ENCODE measurements at places on chromosomes 5 and 9. TPM values are rescaled to one million over a fixed set of nuclear protein-coding genes. Genes with fewer than 3 reads are reported as not detected.
A peak's percentile ranks its signal among the peaks of the same experiment; 100 is the strongest.

- no peaks in the 10 kb centered on the region for H3K27me3 ChIP-seq
- H3K4me1 ChIP-seq: peaks cover 6% of the 10 kb centered on the region
- H3K36me3 ChIP-seq: no peaks in the 10 kb centered on the region
- peak overlapping the region; percentile 81 for H3K27ac ChIP-seq
Observed at GRCh38 chr9:126327714-126328185, 1.1 kb downstream of the MVB12B start.

Gene PRDM9
- total RNA-seq: not detected

DNA sequence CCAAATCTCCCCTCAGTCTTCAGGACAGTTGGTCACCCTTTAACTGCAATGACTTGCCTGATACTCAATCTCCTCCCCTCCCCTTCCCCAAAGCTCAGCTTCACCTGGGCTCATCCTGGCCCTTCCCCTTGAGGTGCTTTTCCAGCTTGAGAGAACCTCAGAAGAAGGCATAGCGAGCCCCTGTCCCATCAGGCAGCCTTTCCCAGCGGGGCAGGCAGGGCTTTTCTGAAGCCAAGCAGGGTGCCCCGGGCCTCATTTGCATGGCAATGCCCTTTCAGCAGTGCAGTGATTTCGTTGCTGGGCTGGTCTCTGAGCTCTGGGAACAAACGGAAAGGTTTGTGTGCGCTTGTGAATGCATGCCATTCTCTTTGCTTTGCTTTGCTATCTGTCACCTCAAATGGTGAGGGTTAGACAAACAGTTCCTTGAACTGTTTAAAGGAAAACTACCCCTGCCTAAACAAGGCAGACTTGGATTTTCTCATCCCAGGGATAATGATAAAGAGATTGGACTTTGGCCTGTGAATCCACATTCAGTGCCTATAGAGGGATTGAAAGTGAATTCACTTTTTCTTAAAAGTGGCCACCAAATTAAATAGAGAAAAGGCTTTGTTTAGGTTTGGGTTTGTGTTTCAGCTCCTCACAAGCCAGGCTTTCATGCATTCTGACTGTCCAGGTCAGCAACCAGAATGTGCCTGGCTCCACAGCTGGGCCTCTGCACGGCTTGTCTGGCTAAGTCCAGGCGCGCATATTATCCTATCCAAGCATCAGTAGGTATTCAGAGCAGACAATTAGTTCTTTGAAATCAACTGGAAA, 165.3 kb downstream of the ZNF608 start:
- DNase-seq: no peak
- H3K36me3 ChIP-seq: no peaks in the 10 kb centered on the region
- no peak overlapping the region for H3K4me3 ChIP-seq
- H3K27ac ChIP-seq: no peak overlapping the region

GRCh38 chr5:116371431-116371830, 203.2 kb downstream of the SEMA6A start:
- H3K36me3 ChIP-seq: no peaks in the 10 kb centered on the region
- no peak overlapping the region for H3K4me3 ChIP-seq
- H3K27ac ChIP-seq: peak overlapping the region; percentile 76

DNA sequence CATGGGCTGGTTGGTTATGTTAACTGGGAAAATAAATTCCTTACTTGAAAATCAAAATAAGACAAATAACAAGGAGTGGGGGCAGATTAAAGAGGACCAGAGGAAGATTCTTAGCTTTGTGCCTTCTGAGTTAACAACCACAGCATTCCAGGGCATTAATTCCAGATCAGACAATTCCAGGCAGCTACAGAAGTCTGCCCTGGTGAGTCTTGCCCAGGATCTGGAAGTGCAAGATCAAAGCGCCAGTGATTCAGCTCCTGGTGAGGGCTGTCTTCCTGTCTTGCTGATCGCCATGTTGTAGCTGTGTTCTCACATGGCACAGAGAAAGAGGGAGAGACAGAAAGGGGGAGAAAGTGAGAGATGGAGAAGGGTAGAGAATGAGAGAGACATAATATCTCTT, 65.6 kb downstream of the ANXA2R start:
- H3K4me1 ChIP-seq: no peaks in the 10 kb centered on the region
- H3K36me3 ChIP-seq: no peaks in the 10 kb centered on the region

Gene HMGCR
- 109 TPM for total RNA-seq

DNA sequence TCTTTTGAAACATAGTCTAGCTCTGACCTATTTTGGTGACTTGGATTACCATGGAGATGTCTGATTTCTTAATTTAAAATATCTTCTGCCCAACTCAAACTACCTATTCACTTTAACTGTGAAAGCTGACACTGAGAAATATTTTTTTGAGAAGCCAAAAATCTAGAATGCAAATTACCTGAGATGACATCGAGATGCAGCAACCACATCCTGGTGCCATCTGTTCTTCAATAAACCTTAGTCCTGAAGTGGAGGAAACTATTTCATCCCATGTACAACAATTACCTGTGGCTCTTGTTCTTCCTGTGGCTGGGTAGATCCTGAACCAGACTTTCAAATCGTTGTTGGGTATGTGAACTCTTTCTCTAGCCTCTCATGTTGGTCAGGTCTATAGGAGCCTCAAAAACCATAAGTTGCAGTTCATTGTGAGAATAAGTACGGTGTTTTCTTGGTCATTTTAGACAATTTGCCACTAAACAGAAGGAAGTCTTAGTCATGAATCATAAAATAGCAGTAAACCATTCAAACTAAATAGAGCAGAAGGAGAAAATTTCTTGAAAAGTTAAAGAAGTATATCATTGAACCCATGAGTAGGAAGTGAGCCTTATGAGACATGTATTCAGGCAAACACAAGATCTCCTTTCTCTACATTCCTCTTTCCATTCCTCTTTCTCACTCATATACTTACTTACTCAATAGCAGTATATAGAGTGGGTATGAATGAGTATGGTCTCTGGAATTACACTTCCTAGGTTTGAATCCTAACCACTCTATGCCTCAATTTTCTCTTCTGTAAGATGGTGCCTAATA, 176.0 kb downstream of the HMHB1 start:
- H3K27me3 ChIP-seq: no peaks in the 10 kb centered on the region
- no peaks in the 10 kb centered on the region for H3K4me1 ChIP-seq
- no peaks in the 10 kb centered on the region for H3K36me3 ChIP-seq
- DNase-seq: no peak
- H3K4me3 ChIP-seq: no peak overlapping the region
- no peak overlapping the region for H3K27ac ChIP-seq

- no peak overlapping the region for H3K4me3 ChIP-seq
- H3K4me1 ChIP-seq: no peaks in the 10 kb centered on the region
- H3K27ac ChIP-seq: no peak overlapping the region
- H3K27me3 ChIP-seq: no peaks in the 10 kb centered on the region
Observed at GRCh38 chr9:130396581-130396980, 48.2 kb upstream of the ASS1 start.

Gene SLC34A1
- total RNA-seq: 0.31 TPM

- H3K27me3 ChIP-seq: peaks cover 31% of the 10 kb centered on the region
- H3K27ac ChIP-seq: no peak overlapping the region
- no peaks in the 10 kb centered on the region for H3K36me3 ChIP-seq
- peaks cover 26% of the 10 kb centered on the region for H3K4me1 ChIP-seq
- peak overlapping the region; percentile 50 for H3K4me3 ChIP-seq
Observed at GRCh38 chr5:55173687-55174230, 782 bp upstream of the CDC20B start.

GRCh38 chr9:18253950-18254349, 220.0 kb upstream of the ADAMTSL1 start:
- H3K36me3 ChIP-seq: no peaks in the 10 kb centered on the region
- no peak overlapping the region for H3K4me3 ChIP-seq
- no peaks in the 10 kb centered on the region for H3K27me3 ChIP-seq
- no peak overlapping the region for H3K27ac ChIP-seq
- H3K4me1 ChIP-seq: no peaks in the 10 kb centered on the region

DNA sequence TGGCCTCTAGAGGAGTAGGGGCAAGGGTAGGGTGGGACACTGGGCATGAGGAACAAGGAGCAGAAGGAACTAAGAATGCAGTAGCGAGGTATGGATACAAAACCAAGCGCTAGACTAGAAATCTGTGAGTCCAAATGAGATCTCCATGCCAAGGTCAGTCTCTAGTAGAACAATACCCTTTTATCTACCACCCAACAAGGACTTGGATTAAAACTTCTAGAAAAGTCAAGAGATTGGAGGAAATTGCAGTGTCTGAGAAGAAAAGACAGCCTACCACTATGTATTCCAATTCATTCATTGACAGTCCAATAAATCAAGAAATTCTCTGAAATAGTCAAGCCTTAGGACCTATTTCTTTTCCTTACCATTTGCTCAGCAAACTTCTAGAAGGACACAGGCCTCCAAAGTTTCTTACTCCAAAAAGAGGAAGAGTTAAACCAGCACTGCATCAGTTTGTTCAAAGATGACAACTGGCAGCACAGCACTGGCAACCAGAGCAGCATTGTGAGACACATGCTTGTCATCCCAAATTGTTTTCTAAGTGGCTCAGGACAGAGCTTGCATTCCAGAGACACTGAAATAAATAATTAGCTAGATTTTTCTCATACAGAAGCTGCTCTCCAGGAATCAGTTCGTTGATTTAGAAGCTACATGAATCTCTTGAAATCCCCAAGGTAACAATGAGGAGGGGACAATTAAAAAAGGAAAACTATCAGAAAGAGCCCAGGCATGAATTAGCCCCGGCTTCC, 22.6 kb downstream of the ABCA1 start:
- no peak for DNase-seq
- no peak overlapping the region for H3K4me3 ChIP-seq
- H3K27me3 ChIP-seq: no peaks in the 10 kb centered on the region
- H3K4me1 ChIP-seq: peaks cover 58% of the 10 kb centered on the region
- H3K36me3 ChIP-seq: no peaks in the 10 kb centered on the region
- H3K27ac ChIP-seq: peak overlapping the region; percentile 83

DNA sequence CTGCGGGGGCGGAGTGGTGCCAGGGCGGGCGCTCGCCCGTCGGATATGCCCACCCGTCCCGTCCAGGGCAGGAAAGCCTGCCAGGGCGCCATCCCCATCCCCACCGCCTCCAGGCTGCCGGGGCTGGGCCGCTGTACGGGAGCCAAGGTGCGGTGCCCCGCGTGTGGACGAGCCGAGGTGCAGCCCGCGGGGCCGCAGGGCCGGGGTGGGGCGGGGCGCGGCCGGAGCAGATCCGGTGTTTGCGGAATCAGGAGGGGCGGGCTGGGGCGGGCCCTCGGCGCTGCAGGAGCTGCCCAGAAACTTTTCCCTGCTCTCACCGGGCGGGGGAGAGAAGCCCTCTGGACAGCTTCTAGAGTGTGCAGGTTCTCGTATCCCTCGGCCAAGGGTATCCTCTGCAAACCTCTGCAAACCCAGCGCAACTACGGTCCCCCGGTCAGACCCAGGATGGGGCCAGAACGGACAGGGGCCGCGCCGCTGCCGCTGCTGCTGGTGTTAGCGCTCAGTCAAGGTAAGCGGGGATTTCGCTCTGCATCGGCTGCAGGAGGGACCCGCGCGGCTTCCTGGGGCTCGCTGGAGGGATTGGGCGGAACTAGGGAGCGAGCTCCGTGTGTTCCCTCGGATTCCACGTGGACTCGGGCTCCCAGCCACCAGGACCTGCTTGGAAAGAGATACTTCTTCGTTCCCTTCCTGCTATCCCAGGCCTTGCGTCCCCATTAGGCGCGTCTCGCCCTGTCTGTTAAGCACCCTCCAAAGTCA, at the start of gene ITGA2:
Gene ITGA2, plus strand, starts transcription at position 328 of the 756 bp plus-strand sequence. Its CDS starts 117 bp downstream, at position 445.
- no peaks in the 10 kb centered on the region for H3K36me3 ChIP-seq
- peaks cover 4% of the 10 kb centered on the region for H3K27me3 ChIP-seq
- no peak for DNase-seq

- H3K4me1 ChIP-seq: peaks cover 9% of the 10 kb centered on the region
- no peak for DNase-seq
- H3K36me3 ChIP-seq: no peaks in the 10 kb centered on the region
- no peak overlapping the region for H3K4me3 ChIP-seq
- H3K27me3 ChIP-seq: no peaks in the 10 kb centered on the region
Observed at GRCh38 chr9:111975709-111976108, 79.1 kb downstream of the UGCG start.

Gene C6
- not detected for total RNA-seq

GRCh38 chr9:123411191-123411590, 55.2 kb downstream of the CRB2 start:
- no peak overlapping the region for H3K4me3 ChIP-seq
- no peaks in the 10 kb centered on the region for H3K27me3 ChIP-seq
- H3K4me1 ChIP-seq: peaks cover 10% of the 10 kb centered on the region
- no peak for DNase-seq
- no peak overlapping the region for H3K27ac ChIP-seq
- H3K36me3 ChIP-seq: peaks cover 3% of the 10 kb centered on the region

GRCh38 chr5:14665949-14666348, 1.4 kb downstream of the OTULIN start:
- H3K27ac ChIP-seq: peak overlapping the region; percentile 98
- peaks cover 43% of the 10 kb centered on the region for H3K4me1 ChIP-seq
- no peak for DNase-seq
- H3K36me3 ChIP-seq: peaks cover 7% of the 10 kb centered on the region
- peak overlapping the region; percentile 78 for H3K4me3 ChIP-seq

DNA sequence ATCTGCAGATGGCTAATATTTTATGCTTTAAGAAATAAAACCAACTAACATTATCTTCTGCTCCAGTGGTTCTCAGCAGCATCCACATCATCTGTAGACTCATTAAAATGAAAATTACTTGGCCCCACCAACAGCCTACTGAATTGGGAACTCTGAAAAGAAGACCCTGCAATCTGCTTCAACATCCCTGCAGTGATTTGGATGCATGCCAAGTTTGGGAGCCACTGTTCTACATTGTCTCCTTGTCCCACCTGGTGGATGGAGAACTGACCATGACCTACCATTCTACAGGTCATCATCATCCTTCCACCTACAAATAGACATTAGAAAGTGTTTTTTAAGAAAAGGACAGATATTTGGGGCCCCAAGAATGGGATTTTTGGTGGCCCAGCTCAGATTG, 71.1 kb downstream of the ACER2 start:
- no peak overlapping the region for H3K4me3 ChIP-seq
- no peaks in the 10 kb centered on the region for H3K4me1 ChIP-seq
- no peak for DNase-seq
- H3K36me3 ChIP-seq: no peaks in the 10 kb centered on the region
- H3K27ac ChIP-seq: no peak overlapping the region
- no peaks in the 10 kb centered on the region for H3K27me3 ChIP-seq

- no peak overlapping the region for H3K4me3 ChIP-seq
- H3K4me1 ChIP-seq: no peaks in the 10 kb centered on the region
- no peak overlapping the region for H3K27ac ChIP-seq
- no peaks in the 10 kb centered on the region for H3K36me3 ChIP-seq
- H3K27me3 ChIP-seq: no peaks in the 10 kb centered on the region
Observed at GRCh38 chr5:110996742-110997141, 74.8 kb upstream of the TSLP start.

DNA sequence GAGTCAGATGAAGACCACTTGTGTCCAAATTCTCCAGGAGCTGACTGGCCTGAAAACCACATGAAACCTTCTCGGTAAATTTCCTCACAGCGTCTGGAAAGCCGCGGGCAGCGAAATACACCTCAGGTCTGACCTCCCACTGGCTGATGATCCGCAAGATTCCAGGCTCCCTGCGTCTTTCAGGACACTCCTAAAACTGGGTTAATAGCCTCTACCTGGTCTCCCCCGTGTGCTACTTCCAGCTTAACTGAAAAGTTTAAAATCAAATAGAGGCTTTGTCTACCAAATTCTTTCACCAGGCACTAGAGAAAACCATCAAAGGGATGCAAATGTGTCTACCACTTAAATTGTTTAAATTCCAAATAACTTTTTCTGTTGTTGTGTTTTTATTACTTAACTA, 312.6 kb downstream of the DRD1 start:
- H3K27ac ChIP-seq: no peak overlapping the region
- H3K4me1 ChIP-seq: no peaks in the 10 kb centered on the region
- H3K4me3 ChIP-seq: no peak overlapping the region
- DNase-seq: no peak

GRCh38 chr5:96329886-96330529, 103.0 kb downstream of the PCSK1 start:
- no peak overlapping the region for H3K27ac ChIP-seq
- peaks cover 14% of the 10 kb centered on the region for H3K4me1 ChIP-seq
- H3K27me3 ChIP-seq: no peaks in the 10 kb centered on the region
- no peak overlapping the region for H3K4me3 ChIP-seq
- DNase-seq: no peak

Measured in esophagus squamous epithelium (tissue), 5 donors.